ENCODE measurements at places on chromosomes 6 and 20. TPM values are rescaled to one million over a fixed set of nuclear protein-coding genes. Genes with fewer than 3 reads are reported as not detected.

RNF217 gene
- 44.2 TPM for total RNA-seq

DLGAP4 gene
- total RNA-seq, result 11.8 TPM

HCK gene
- total RNA-seq, result not detected

TRERF1 gene
- total RNA-seq, result 4.2 TPM

HTR1E gene
- not detected for total RNA-seq

All from aortic smooth muscle cell (primary cell).